Panc1 (cell line): ENCODE measurements at places on chromosomes 2 and 18.

- no peak for DNase-seq
Observed at GRCh38 chr2:196783431-196784094, 15.9 kb downstream of the GTF3C3 start.

GRCh38 chr2:54457323-54458023 lies 1.3 kb downstream of the SPTBN1 start:
- DNase-seq: no peak

DNA sequence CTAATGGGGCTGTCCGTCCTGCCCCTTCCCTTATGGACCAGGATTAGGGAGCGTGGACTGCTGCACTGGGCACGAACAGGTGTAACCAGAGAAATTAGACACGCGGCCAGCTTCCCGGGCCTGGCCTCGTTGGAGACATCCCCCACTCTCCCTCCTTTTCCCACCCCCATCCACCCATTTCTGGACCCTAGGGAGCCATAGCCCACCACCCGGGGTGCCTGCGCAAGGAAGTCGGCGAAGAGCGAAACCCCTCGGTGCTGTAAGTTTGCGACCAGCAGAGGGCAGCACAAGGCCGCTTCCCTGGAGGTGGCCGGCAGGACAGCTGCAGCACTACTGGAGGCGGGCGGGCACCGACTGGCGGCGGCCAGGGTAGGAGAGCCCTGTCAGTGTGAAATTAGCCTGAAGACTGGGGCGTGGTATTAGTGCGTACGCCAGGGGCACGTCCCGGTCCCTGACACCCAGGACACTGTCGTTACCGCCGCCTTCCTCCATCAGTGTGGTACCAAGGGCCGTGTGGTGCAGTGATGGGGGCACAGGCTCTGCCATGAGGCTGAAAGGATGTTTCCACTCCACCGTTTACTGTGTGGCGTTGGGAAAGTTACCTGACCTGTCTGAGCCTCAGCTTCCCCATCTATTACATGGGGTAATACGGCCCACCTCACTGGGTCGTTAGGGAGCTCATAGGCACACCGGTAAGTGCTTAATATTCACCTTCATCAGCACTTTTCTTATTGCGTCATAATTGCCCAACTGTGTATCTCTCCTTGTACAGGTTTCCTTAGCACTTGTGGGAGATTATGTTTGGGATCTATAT lies 36.0 kb upstream of the CD207 start:
- DNase-seq: peak; percentile 20

- DNase-seq: no peak
Observed at GRCh38 chr2:111106706-111107105, 14.0 kb upstream of the BCL2L11 start.

- DNase-seq: no peak
Observed at GRCh38 chr2:236085211-236085610, 83.0 kb downstream of the GBX2 start.

DNA sequence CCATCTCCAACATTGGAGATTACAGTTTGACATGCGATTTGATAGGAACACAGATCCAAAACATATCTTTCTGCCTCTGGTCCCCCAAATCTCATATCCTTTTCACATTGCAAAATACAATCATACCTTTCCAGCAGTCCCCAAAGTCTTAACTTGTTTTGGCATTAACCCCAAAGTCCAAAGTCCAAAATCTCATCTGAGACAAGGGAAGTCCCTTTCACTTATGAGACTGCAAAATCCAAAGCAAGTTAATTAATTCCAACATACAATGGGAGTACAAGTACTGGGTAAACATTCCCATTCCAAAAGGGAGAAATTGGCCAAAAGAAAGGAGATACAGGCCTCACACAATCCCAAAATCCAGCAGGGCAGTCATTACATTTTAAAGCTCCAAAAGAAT lies 265.4 kb downstream of the GULP1 start:
- DNase-seq: no peak

DNA sequence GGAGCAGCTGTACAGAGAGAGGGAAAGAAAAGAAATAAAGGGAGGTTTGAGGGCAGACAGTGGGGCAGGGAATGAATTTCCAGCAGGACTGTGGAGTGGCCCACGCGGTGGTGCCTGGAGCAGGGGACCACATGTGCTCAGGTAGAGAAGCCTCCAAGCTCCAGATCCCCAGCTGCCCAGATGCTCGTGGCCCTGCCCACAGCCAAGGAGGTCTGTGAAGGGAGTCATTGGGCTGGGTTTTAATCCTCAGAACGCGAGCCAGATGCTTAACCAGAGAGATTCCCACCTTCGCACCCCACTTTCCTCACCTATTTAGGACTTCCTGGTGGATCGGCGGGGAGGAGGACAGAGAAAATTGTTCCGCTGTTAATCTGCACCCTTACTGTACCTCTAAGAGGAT lies 369.4 kb downstream of the PARD3B start:
- DNase-seq: no peak

GRCh38 chr2:205658068-205658467 lies 24.2 kb upstream of the NRP2 start:
- no peak for DNase-seq

- DNase-seq: no peak
Observed at GRCh38 chr2:23544589-23545295, 159.8 kb downstream of the KLHL29 start.

- no peak for DNase-seq
Observed at GRCh38 chr2:26245810-26246209, 1.1 kb downstream of the HADHB start.

DNA sequence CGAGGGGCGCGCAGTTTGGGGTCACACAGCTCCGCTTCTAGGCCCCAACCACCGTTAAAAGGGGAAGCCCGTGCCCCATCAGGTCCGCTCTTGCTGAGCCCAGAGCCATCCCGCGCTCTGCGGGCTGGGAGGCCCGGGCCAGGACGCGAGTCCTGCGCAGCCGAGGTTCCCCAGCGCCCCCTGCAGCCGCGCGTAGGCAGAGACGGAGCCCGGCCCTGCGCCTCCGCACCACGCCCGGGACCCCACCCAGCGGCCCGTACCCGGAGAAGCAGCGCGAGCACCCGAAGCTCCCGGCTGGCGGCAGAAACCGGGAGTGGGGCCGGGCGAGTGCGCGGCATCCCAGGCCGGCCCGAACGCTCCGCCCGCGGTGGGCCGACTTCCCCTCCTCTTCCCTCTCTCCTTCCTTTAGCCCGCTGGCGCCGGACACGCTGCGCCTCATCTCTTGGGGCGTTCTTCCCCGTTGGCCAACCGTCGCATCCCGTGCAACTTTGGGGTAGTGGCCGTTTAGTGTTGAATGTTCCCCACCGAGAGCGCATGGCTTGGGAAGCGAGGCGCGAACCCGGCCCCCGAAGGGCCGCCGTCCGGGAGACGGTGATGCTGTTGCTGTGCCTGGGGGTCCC lies at the start of gene ITGA4:
TSS of gene ITGA4 (plus strand) at position 266 of the 620 bp plus-strand sequence. CDS start at position 535, 269 bp downstream.
- no peak for DNase-seq

DNA sequence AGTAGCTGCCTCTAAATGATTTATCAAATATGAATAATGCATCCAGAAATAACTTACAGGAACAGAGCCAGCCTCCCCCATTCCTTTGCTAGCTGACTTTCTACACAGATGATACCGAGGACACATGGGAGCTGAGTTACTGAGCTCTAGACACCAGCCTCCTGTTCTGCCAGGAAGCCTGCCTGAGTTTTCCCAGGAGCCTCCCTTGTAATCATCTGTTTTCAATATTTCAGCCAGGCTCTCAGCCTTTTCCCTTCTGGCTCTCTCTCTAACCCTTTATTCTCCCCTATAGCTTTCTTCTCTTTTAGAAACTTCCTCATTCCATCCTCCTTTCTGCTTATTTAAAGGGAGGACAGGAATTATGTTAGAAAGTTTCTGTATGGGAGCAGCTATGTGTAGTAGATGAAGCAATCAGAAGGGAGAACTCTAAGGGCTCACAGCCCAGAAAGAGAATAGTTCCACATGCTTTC lies 911.6 kb downstream of the TDRD15 start:
- DNase-seq: no peak
